ENCODE measurements at places on chromosomes 12 and 14.

- DNase-seq: no peak
These were observed 36.5 kb upstream of the SSTR1 start for GRCh38 chr14:38171197-38171596.

GRCh38 chr12:131176926-131177325 lies 223.2 kb downstream of the ADGRD1 start:
- DNase-seq: no peak

- no peak for DNase-seq
These were observed 72.4 kb downstream of the TTC9 start for GRCh38 chr14:70714055-70714550.

GRCh38 chr14:102686196-102686801 lies 91.0 kb upstream of the TRAF3 start:
- no peak for DNase-seq

GRCh38 chr14:69547701-69548348 lies 26.8 kb downstream of the CCDC177 start:
- DNase-seq: peak; percentile 65

Data from anterior cingulate cortex (tissue), 58 donors.